ENCODE measurements at places on chromosomes 7 and 10.

DNA sequence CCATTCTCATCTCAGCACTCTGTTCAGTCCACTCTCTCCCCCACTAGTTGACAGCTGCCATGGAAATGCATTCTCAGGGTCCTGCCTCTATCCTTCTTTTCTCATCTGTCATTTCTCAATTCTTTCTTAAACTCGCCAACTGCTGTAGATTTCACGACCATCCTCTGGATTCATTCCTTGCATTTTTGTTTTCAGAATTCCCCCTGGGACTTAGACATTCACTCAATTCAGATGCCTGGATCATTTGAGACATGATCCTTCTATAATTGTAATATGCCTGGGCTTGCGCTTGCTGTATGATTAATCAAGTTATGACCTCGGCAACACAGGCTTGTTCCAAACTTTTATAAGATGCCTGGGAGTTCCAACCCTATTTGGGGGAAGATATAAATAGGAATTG, 104.5 kb downstream of the RAB11FIP2 start:
- DNase-seq, result no peak

- DNase-seq, result no peak
Observed at GRCh38 chr10:125156739-125157480, 3.5 kb downstream of the CTBP2 start.

GRCh38 chr7:34849163-34849960, 187.9 kb downstream of the DPY19L1 start:
- no peak for DNase-seq

DNA sequence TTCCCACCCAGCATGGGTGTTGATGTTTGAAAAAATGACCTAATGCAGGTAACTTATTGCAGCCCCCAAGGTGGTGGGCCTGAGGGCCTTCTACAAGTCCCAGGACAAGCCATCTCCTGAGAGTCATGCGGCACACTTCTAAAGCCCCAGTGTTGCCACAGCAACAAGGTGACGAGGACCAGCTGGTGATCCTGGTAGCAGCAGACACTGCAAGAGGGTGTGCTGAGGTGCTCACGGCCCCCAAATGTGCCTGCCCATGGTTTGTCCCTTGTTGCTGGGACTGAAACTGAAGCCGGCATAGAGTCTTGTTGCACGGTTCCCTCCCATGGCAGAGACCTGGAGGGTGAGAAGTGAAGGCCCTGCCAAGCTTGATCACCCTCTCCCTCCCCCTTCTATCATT, 333.2 kb upstream of the MGMT start:
- no peak for DNase-seq

- DNase-seq, result no peak
Observed at GRCh38 chr10:119801998-119802538, 70.6 kb downstream of the MCMBP start.

GRCh38 chr7:50412973-50413372, 37.2 kb downstream of the FIGNL1 start:
- DNase-seq, result no peak

- no peak for DNase-seq
Observed at GRCh38 chr10:52853704-52854103, 81.1 kb upstream of the MBL2 start.

- no peak for DNase-seq
Observed at GRCh38 chr10:128398118-128398517, 271.9 kb upstream of the MKI67 start.

DNA sequence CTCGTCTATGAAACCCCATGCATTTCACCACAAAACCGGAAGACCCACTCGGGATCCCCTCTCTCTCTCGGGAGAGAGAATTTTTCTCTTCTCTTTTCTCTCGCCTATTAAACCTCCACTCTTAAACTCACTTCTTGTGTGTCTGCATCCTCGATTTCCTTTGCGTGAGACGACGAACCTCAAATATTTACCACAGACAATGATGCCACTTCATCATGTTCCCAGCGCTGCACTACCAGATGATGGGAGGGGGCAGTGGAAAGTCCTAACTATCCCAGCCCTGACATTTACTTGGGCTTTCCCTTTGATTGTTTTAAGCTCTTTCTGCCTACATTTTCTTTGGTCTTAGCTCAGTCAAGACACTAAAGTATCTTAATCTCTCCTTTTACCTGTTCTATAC, 906.7 kb downstream of the GRID1 start:
- no peak for DNase-seq

GRCh38 chr7:33157781-33158180, 28.4 kb downstream of the BBS9 start:
- no peak for DNase-seq

- DNase-seq, result no peak
Observed at GRCh38 chr10:102726274-102726673, 11.8 kb downstream of the SFXN2 start.

- no peak for DNase-seq
Observed at GRCh38 chr7:8146106-8146787, 115.7 kb downstream of the ICA1 start.

DNA sequence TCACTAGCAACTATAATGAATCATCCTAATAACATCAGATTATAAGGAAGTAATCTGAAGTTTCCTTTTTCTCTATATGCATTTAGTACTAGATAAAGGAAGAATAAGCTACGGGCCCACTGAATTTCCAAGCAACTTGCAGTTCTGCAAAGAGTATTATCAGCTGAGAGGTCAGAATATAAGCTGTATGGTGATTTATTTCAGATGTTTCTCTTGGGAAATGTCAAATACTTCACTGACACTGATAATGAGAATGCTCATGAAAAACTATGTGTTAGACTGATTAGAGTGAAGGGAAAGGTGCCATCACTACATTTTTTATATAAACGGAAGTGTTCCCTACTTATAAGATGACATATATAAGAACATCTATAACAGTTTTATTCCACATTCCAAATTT, 251.2 kb upstream of the HGF start:
- DNase-seq, result no peak

DNA sequence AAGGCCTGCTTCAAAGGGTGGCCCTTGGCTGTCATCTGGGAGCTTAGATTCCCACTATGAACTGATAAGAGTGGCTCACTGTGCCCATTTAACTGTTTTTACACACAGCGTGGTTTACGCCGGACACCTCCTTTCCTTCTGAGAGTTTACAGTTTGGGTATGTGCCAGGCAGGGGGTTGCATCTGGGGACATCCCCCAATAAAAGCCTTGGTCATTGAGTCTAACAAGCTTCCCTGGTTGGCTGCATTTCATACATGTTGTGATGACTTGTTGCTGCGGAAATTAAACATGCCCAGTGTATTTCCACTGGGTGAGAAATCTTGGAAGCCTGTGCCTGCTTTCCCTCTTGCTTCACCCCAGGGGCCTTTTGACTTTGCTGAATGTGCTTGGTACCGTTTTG, 264.1 kb upstream of the NPY start:
- DNase-seq, result no peak

GRCh38 chr7:144386741-144387140, 16.8 kb downstream of the NOBOX start:
- no peak for DNase-seq

- DNase-seq, result no peak
Observed at GRCh38 chr7:37363536-37364491, 84.8 kb downstream of the ELMO1 start.

DNA sequence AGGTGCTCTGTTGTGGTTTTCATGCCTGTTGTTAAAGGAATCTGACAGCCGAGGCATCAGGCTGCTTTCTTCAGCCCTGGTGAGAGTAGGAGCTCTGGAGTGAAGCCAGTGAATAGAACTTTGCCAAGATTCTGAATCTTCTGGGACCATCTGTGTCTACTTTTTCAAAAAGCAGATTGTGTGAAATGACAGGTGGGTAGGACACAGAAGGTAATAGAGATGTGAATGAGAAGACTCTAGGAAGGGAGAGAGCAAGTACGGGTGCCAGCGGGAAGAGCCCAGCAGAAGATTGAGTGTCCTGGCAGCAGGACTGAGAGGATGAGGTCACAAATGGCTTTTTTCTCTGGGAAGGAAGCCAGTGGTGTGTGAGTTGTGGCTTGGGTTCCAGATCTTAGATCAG, 429.2 kb downstream of the SDK1 start:
- DNase-seq, result no peak

DNA sequence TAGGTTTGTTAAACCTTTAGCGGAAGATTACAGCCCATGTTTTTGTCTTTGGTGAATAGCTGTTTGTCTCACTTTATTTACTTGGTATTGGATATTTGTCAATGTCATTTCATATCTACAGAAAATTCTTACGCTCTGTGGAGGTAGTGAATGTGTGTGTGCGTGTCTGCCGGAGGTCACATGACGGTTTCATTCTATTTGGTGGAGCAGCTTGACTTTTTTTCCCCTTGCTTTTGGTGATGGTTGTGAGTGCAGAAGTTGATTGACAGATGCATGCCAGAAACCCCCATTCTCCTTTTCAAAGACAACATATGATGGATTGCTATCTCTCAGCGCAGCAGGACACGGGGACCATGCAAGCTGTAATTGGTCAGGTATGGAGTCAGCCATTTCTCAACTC, at the start of gene POU6F2:
Gene POU6F2 (plus strand): TSS at position 225 of the 400 bp plus-strand sequence. CDS start 45 bp downstream, at position 270.
- no peak for DNase-seq

GRCh38 chr7:2662273-2663120, 25.5 kb upstream of the AMZ1 start:
- no peak for DNase-seq

DNA sequence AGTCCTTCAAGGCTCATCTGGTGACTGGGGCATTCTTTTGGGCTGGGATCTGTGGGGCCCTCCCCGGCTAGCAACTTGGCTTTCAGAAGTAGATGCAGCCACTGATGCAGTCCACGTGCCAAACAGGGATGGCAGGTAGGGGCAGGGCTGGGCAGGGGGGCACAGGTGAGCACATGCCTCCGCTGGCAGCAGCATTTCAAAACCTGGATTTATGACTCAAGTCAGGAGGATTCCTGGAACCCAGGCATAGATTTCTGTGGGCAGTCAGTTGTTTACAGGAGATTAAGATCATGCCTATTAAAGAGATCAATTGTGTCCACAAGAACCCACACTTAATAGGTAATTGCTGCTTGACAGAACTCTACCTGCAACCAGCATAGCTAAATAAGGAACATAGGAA, 839 bp upstream of the HABP2 start:
- DNase-seq, result no peak

DNA sequence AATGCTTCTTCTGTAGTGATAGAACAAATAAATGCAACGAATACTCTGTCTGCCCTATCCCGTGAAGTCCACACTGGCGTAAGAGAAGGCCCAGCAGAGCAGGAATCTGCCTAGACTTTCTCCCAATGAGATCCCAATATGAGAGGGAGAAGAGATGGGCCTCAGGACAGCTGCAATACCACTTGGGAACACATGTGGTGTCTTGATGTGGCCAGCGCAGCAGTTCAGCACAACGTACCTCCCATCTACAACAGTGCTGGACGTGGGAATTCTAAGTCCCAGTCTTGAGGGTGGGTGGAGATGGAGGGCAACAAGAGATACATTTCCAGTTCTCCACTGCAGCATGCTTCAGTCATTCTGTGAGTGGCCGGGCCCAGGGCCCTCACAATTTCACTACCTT, 45.8 kb downstream of the FIGNL1 start:
- DNase-seq, result no peak

DNA sequence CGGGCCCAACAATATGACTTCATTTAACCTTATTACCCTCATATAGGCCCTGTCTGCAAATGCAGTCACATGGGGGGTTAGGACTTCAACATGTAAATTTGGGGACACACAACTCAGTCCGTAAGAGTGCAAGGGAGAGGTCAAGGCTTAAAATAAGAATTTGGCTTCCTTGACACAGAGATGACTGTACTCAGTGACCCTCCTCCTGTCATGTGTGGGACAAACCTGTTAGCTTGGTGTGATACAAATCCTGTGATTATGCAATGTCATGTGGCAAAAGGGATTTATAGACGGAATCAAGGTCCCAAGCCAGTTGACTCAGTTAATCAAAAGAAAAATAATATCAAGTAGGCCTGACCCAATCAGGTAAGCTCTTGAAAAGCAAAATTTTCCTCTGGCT, 25.9 kb upstream of the GTPBP4 start:
- DNase-seq, result no peak

DNA sequence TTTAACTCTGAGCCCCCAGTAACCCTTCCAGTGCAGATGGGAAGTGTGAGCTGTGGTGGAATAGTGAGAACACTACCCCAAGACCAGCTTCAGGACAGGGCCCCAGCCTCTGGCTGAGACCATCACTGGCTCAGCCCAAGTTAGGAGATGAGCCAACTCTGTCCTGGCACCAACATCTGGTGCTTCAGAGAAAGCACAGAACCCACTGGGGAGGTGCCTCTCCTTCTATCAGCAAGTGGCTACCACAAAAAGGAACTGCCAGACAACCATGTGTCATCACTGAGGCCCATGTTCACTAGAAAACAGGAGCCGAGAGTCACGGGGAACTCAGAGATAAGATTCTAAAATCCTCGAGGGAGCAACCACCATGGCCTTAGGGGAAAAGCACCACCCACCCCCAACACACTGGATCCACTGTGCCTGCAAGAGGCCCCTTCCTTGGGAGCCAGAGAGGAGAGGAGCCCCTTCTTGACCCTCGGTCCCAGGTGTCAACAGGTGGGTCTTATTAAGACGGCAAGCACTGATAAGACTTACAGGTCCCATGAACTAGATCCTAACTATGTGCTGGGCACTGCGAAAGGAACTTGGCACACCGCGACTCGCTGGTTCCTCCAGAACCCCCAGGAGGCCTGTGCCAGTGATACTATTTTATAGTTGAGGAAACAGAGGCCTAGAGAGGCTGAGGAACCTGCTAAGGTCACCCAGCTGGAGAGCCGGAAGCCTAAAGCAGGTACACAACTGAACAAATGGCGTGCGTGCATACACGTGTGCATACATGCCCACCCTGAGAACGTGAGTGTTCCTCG, 102.7 kb downstream of the FAM53B start:
- no peak for DNase-seq

DNA sequence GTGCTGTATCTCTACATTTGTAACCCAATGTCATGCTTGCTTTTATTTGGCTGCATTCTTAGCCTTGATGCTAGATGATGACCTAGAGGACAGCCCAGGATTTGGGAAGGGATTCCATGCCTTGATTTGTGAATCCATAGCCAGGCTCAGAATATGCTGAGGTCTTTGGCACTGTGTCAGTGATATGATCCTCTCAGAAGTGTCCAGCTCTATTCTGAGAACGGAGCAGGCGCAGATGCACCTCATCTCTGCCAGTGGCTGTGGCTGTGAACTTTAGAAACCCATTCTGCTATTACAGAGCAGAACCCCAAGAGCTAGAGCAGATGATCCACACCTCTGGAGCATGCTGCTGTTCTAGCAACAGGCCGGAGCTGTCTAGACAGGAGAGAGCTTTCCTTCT, 212.8 kb downstream of the TRIL start:
- DNase-seq, result no peak

- DNase-seq, result no peak
Observed at GRCh38 chr7:126718419-126718818, 534.3 kb downstream of the GRM8 start.

DNA sequence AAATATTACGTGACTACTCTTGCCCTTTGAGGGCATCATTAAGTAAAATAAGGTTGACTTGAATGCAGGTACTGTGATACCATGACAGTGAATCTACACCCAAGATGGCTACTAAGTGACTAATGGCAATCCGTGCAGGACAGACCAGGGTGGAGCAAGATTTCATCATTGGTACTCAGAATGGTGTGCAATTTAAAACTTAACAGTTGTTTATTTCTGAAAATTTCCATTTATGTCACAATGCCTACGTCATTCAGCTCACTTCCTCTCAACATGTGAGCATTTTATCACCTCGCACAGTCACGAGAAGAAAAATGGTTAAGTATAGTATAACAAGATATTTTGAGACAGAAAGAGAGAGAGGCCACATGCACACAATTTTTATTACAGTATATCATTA, 50.3 kb upstream of the MET start:
- no peak for DNase-seq

- no peak for DNase-seq
Observed at GRCh38 chr7:1103009-1103788, 15.3 kb downstream of the GPER1 start.

GRCh38 chr7:29808075-29808801, 1.9 kb downstream of the WIPF3 start:
- DNase-seq, result no peak
